Naive B cell (primary cell): ENCODE measurements at places on chromosomes 3 and 15. TPM values are rescaled to one million over a fixed set of nuclear protein-coding genes. Genes with fewer than 3 reads are reported as not detected.

Gene VILL
- 11.9 TPM for polyA plus RNA-seq

GRCh38 chr15:60328852-60329443 lies 68.8 kb downstream of the ANXA2 start:
- H3K27ac ChIP-seq: no peak overlapping the region
- peaks cover 5% of the 10 kb centered on the region for H3K4me1 ChIP-seq
- H3K27me3 ChIP-seq: peaks cover 55% of the 10 kb centered on the region
- no peak overlapping the region for H3K4me3 ChIP-seq
- no peak for DNase-seq

Gene KLHL40
- polyA plus RNA-seq: not detected

- no peaks in the 10 kb centered on the region for H3K27me3 ChIP-seq
- peak; percentile 49 for DNase-seq
- no peak overlapping the region for H3K4me3 ChIP-seq
- peaks cover 20% of the 10 kb centered on the region for H3K4me1 ChIP-seq
Measured at GRCh38 chr3:167691366-167691765, 37.6 kb upstream of the WDR49 start.

GRCh38 chr3:12553921-12554391 lies 2.9 kb upstream of the MKRN2 start:
- H3K36me3 ChIP-seq: no peaks in the 10 kb centered on the region
- peak overlapping the region; percentile 15 for H3K27ac ChIP-seq
- H3K4me3 ChIP-seq: peak overlapping the region; percentile 85
- peaks cover 34% of the 10 kb centered on the region for H3K4me1 ChIP-seq
- peaks cover 22% of the 10 kb centered on the region for H3K27me3 ChIP-seq

DNA sequence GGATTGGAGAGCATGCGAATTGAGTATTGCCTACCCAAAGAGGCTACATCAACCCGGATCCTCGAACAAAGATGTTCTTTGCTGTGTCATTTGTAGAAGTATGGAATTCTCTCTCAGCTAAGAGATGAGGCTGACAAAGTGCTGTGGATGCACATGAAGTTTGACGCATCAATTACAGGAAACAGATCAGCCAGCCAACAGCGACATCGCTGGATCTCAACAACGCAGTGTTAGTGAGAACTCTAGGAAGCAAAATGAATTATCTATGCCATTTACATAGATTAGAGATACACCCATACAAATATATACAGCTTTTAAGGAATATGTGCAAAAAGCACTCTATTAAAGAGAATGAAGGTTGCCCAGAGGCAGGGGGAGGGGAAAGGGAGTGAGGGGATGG lies 160.6 kb upstream of the RGMA start:
- no peak for DNase-seq
- H3K4me3 ChIP-seq: no peak overlapping the region
- no peaks in the 10 kb centered on the region for H3K36me3 ChIP-seq
- H3K27ac ChIP-seq: no peak overlapping the region
- no peaks in the 10 kb centered on the region for H3K4me1 ChIP-seq

GRCh38 chr3:151166161-151166560 lies 36.9 kb downstream of the GPR171 start:
- H3K27ac ChIP-seq: no peak overlapping the region
- peaks cover 31% of the 10 kb centered on the region for H3K4me1 ChIP-seq
- no peaks in the 10 kb centered on the region for H3K36me3 ChIP-seq
- DNase-seq: no peak
- no peak overlapping the region for H3K4me3 ChIP-seq
- peaks cover 1% of the 10 kb centered on the region for H3K27me3 ChIP-seq

DNA sequence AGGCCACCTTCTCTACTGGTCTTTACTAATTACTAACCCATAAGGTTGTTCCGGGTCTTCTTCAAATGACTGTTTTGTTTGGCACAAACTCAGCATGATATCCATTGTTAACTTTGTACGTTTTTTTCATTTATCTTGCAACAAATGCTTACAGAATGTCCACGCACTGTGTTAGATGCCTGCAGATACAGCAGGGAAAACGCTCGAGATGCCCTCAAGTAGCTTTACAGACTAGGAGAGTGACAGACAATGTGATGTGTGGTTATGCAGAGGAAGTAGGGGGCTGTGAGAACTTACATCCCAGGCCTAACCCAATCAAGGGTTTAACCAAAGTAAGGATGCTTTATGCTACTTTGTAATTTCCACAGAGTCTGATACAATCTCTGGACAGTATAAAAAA lies 949 bp upstream of the RFC4 start:
- H3K4me3 ChIP-seq: peak overlapping the region; percentile 98
- H3K4me1 ChIP-seq: peaks cover 30% of the 10 kb centered on the region
- peaks cover 4% of the 10 kb centered on the region for H3K27me3 ChIP-seq
- H3K36me3 ChIP-seq: peaks cover 5% of the 10 kb centered on the region

- H3K36me3 ChIP-seq: no peaks in the 10 kb centered on the region
- no peak for DNase-seq
- H3K27ac ChIP-seq: no peak overlapping the region
- no peaks in the 10 kb centered on the region for H3K27me3 ChIP-seq
Measured at GRCh38 chr15:63800739-63801138, 33.0 kb downstream of the HERC1 start.

DNA sequence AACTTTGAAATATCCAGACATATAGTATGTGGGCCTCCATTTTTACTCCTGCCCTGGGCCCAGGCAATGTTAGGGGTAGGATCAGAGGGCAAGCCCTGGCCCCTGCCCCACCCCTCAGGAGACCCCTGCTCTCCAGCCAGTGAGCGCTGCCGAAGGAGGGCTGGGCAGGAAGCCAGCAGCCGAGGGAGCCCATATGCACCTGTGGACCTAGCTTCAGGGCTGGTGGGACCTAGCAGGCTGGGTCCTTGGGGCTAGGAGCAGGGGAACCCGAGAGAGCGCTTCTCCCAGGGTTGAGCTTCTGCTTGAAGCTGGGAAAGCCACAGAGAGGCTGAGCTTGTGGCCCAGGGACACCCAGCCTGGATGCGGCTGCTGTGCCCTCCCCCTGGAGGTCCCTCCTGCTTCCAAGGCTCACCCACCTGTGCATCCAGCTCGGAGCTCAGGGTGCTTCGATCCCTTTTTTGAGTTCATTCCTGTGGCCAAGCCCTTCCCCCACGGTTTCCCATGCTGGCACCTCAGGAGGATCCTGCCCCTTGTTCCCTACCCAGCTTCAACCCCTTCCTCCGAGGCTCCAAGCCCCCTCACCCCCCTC lies 21.0 kb upstream of the CYP11A1 start:
- H3K27ac ChIP-seq: no peak overlapping the region
- peaks cover 78% of the 10 kb centered on the region for H3K4me1 ChIP-seq
- DNase-seq: no peak
- H3K27me3 ChIP-seq: no peaks in the 10 kb centered on the region

Gene TMCO5A
- polyA plus RNA-seq: not detected

Gene GOLGA8R
- not detected for polyA plus RNA-seq

Gene CHST2
- polyA plus RNA-seq: 30.0 TPM

- no peaks in the 10 kb centered on the region for H3K27me3 ChIP-seq
- peaks cover 7% of the 10 kb centered on the region for H3K36me3 ChIP-seq
- peak overlapping the region; percentile 80 for H3K27ac ChIP-seq
- no peak for DNase-seq
- no peak overlapping the region for H3K4me3 ChIP-seq
Measured at GRCh38 chr3:126758882-126759281, 54.8 kb downstream of the CHCHD6 start.

- no peaks in the 10 kb centered on the region for H3K4me1 ChIP-seq
- no peaks in the 10 kb centered on the region for H3K36me3 ChIP-seq
- H3K4me3 ChIP-seq: no peak overlapping the region
- H3K27ac ChIP-seq: no peak overlapping the region
- DNase-seq: no peak
Measured at GRCh38 chr3:7205535-7205934, 344.6 kb downstream of the GRM7 start.

DNA sequence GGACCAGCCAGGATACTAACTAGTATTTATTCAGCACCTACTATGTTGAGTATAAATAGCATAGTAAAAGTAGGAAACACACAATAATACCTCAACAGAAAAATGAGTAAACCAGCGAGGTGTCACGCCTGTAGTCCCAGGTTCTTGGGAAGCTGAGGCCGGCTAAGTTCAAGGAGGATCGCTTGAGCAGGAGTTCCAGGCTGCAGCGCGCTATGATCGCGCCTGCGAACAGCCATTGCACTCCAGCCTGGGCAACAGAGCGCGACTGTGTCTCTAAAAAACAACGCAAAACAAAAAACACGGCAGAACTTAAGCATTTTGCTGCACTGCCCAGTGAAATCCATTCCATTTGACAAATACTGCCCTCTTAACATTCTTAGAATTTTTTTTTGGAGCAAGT lies 1.3 kb upstream of the DENND6A start:
- no peak for DNase-seq
- peak overlapping the region; percentile 76 for H3K4me3 ChIP-seq
- no peaks in the 10 kb centered on the region for H3K27me3 ChIP-seq
- no peaks in the 10 kb centered on the region for H3K36me3 ChIP-seq

Gene ANXA2
- 188 TPM for polyA plus RNA-seq

- no peak overlapping the region for H3K27ac ChIP-seq
- no peaks in the 10 kb centered on the region for H3K36me3 ChIP-seq
- no peak for DNase-seq
- peak overlapping the region; percentile 52 for H3K4me3 ChIP-seq
- H3K27me3 ChIP-seq: peaks cover 18% of the 10 kb centered on the region
- peaks cover 10% of the 10 kb centered on the region for H3K4me1 ChIP-seq
Measured at GRCh38 chr15:43292375-43293078, 25.8 kb upstream of the TGM5 start.
